Stimulated activated memory B cell treated with anti-CD40 and anti-IgM and Interleukin-4, amounts not matched to agents 10 μg/mL and 1 μg/mL and 100 μg/mL, for 72 hours (primary cell): ENCODE measurements at places on chromosomes 2 and 18.
A peak's percentile ranks its signal among the peaks of the same experiment; 100 is the strongest.

- no peak for ATAC-seq
Observed at GRCh38 chr2:240505910-240506309, 51.9 kb downstream of the ANKMY1 start.

GRCh38 chr2:99727199-99727598 lies 237.4 kb upstream of the REV1 start:
- no peak for ATAC-seq

- peak; percentile 89 for ATAC-seq
Observed at GRCh38 chr2:64737547-64737946, 83.8 kb upstream of the SERTAD2 start.

DNA sequence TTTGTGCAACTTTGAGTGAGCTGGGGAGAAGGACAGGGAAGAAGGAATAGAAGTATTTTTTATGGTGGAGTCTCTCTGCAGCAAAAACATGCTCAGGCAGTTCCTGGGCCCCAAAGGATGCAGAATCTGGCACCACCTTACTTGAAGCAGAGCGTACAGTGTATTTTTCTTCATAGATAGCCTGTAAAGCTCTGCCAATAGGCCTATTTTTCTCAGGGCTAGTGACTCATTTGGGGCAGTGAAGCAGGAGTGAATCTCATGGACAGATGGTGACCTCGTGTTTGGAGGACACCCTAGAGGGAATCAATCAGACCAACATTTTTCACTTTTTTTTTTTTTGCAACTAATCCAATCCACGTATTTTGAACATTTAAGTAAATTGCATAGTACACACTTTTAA lies 268.1 kb upstream of the CXCR4 start:
- no peak for ATAC-seq

- ATAC-seq, result no peak
Observed at GRCh38 chr2:173550143-173550542, 195.5 kb downstream of the CDCA7 start.

GRCh38 chr2:85468096-85468703 lies 49.7 kb downstream of the SH2D6 start:
- no peak for ATAC-seq

DNA sequence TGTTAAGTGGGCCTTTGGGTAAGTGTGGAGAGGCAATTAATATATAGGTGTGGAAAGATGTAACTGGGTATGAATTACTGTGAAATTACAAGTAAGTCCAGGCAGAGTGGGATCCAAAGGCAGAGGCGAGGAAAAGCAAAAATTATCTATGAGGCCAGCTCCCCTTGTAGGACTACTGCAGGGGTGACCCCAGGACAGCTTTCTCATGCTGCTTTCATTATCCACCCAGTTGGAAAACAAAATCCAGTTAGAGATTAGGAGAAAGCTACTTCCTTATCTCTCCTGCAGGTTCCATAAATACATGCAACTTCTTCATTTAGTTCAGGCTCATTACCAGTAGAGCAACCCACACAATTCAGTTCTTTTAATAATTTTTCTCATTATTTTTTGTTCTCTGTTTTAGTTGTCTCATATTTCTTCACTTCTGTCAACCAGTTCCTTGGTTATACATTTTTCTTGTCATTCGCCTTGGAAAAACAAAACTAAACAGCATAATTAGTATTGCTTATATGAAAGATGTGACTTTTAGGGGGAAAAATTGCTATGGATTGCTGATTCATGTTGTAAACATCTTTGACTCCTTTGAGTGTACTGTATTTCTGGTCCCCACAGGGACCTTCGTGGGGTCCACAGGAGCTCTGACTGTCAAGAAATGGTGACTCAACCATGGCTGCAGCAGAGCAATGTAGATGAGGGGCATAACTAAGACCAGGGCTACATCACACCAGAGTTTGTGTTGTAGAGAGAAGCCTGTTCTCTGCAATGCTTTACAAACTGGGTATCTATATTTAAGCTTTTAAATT lies 110.4 kb upstream of the PARD3B start:
- no peak for ATAC-seq

DNA sequence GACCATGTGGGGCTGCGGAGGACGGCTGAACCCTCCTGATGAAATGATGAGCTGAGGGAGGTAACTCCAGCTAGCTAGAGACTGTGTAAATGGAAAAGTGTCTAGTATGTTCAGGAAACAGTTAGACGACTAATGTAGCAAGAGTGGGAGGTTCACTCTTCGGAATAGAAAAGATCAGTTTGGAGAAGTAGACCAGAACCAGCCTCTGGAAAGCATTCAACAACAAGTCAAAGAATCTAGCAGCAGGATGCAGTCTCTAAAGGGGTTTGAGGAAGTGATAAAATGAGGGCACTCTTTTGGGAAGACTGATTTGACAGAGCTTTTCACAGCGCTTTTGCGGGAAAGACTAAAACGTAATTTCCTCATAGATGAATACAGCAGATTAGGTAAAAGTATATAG lies 79.6 kb downstream of the GAREM1 start:
- no peak for ATAC-seq

DNA sequence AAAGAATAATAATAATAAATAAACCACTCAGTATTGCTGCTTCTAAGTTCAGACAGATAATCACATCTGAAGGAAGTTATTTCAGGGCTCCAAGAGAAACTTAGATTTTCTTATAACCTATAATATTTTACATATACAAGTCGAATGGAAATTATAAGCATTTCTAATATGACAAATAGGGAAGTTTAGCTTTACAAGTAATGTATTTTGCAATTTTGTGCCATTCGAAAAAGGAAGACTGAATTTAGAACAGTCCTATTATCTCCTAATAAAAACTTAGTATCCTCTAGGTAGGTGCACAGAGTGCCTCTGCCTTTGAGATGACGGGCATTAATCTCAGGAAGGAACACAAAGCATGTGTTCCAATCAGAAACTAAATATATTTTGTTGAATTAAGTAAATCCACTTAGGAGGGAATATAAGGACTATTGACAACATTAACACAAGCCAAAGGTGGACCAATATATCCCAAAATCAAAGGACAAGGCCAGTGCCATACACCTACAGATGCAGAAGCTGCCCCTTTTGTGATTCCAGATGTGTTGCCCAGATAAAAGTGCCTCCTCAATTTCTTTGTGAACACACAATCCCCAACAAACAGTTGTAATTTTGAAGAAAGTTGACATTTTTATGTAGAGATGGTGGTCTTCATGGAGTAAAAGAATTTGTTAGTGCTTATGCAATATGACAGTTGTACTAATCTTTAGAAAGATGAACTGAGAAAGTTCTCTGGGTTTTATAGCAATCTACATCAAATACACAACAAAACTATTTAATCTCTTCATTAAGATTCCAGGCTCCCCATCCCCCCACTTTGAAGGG lies 36.6 kb downstream of the PTCD3 start:
- ATAC-seq, result no peak

- ATAC-seq, result no peak
Observed at GRCh38 chr18:6221602-6222014, 193.1 kb downstream of the L3MBTL4 start.

GRCh38 chr2:236088368-236089057 lies 79.7 kb downstream of the GBX2 start:
- no peak for ATAC-seq

DNA sequence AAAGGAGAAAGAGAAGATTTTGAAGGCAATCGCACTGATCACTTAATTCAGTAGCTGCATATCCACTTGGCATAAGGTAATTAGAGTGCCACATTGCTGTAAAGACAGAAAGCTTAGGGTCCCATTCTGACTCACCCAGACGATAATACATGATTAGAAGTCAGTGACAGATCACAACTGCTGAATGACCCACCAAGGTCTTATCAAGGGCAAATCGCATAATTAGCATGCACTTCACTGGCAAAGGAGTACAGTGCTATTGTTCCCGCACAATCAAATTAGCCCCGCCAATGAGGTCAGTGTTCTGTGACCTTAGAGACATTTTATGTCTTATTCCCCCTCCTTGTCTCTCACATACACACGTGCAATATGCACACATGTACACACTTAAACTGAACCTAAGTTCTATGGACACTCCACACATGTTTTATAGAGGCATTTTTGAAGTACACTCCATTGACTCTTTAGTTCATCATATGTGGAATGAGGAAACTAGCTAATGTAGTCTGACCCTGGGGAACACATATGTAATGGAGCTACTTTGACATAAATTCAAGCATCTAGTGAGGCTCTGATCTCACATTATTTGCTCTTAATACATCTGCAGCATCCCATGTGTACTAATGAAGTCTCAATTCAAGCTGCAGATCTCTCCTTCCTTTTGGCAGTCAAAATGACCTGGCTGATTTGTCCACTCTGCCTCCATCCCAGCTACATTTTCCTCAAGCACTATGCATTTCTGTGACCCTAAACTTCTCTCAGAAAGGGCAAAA lies 673.8 kb upstream of the FANCL start:
- ATAC-seq, result peak; percentile 9

DNA sequence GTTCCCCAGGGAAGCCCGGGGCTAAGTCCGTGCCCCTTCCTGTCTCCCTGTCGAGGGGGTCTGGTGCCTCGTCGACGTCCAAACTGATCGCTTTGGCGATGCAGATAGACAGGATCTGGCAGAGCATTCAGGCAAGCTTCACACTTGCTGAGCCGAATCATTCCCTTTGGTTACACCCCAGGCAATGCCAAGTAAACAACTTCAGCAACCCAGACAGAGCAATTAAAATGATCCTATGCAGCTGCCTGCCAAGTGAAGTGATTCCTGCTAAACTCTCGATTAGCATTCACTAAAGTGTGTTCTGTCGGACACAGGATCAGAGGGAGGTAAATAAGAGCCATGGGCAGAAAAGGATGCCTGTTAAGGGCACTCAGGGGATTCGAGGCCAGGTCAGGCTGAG lies 108.2 kb upstream of the RAB12 start:
- ATAC-seq, result no peak

DNA sequence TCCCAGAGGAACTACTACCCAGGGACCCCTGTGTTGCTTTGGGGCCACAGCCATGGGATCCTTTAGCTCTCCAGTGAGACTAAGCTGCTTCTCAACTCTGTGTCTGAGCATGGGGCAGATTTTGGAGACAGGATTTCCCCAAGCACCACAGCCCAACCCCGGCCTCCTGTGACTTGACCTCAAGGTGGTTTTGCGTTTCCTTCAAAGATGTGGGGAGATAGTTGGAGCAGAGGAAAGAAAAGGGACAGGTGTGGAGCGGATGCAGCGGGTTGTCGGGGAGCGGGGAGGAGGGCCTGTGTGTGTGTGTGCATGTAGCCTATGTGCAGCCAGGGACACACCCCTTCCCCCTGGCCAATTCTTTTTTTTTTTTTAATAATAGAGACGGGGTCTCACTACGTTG lies 10.2 kb downstream of the ARID5A start:
- ATAC-seq, result no peak

DNA sequence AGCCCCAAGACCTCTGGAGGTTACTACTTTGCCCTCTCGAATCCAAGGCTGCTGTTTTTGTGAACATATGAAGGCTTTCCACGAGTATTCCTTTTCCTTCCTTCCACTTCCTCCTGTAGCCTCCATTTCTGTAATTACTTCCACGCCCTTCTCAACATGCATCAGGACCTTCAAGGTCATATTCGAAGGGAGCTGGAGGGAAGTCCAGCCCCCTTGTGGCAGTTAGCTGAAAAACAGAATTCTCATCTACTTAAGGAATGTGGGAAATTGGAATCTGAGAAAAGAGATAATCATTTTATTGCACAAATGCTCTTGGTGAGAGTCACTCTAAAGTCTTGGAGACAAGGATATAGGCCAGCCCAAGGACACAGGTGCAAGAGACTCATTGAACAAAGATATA lies 1000.2 kb downstream of the TDRD15 start:
- no peak for ATAC-seq

DNA sequence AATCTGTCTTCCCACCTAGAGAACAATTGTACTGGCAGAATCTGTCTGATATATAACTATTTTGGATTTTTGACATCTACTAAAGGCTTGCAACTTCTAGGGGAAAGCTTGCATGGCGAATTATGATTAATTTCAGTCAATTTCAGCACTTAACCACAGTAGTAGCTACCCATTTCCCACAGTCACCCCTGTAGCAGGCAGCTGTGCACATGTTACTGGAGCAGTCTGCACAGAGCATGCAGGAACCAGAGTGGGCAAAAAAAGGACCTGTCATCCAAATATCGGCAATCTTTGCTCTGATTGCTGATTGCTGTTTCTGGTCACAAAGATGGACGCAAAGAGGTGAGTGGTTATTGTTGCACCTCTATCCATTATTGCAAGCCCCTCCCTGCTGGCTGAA lies 473.3 kb downstream of the SPAG16 start:
- ATAC-seq, result no peak

GRCh38 chr2:232133078-232133477 lies 171.6 kb downstream of the DIS3L2 start:
- no peak for ATAC-seq

DNA sequence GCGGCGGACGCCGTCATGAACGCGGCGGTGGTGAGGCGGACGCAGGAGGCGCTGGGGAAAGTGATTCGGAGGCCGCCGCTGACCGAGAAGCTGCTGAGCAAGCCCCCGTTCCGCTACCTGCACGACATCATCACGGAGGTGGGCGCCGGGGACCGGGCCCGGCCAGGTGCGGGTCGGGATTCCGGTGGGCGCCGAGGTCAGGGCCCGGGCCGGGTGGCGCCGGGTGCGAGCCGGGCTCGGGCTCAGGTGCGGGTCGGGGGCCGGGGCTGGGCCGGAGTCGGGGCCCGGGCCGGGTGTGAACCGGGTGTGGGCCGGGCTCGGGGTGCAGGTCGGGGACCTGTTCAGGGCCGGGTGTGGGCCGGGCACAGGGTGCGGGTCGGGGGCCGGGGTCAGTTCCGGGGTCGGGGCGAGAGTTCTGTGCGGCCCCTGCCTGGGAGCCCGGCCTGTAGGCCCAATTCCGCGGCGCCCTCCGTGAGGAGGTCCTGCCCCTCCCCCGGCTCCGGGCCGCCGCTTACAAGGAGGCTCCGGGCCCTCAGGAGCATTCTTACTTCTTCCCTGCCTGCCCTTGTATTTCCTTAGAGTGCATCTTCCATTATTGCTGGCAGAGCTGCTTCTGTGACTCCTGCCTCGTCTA lies 447 bp downstream of the TRAF3IP1 start:
- ATAC-seq, result peak; percentile 72

DNA sequence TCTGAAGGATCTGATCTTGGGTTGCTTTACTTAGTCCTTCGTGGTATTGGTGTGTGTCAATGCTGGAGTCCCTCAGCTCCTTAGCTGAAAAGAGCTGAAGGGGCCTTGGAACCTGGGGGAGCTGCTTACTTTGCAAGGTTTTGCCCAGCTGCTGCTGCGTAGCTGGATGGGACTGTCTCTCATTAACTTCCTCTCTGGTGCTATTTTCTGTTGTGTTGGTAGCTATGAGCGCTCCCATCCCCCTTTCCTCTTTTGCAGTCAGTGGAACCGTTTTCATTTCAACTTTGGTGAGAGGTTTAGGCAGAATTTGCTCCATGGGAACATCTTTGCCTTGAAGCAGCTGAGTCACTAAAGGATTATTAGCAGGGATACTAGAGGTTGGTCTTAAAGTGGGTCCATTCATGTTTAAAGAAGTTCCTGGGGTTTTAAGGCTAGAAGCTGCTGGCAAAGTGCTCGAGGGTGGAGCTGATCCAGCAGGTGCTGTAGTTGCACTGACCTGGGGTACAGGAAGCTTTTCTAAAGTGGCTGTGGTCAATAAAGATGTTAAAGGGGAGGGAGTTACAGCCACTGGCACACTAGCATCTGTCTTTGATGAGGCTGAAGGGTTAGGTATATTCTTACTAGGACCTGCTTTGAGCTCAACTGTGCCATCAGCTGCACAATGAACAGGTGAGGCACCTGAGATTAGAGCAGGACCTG lies 69.9 kb upstream of the DTNB start:
- ATAC-seq, result peak; percentile 75
